A549 treated with GW870086 at 1 μM for 4 hours (cell line): ENCODE measurements at places on chromosomes 4 and X. TPM values are rescaled to one million over a fixed set of nuclear protein-coding genes. Genes with fewer than 3 reads are reported as not detected.

The SPANXN3 gene
- total RNA-seq = not detected in 5 replicates

The AR gene
- 2.7 to 3.3 TPM (median 2.9 TPM) in 5 replicates for total RNA-seq

The ABLIM2 gene
- total RNA-seq = 3.3 to 5.4 TPM (median 5.0 TPM) in 5 replicates

The SOX3 gene
- total RNA-seq = 0.07 TPM in 1 of 5 replicates, not detected in the others

The SSX2 gene
- total RNA-seq = not detected in 5 replicates

The FGF5 gene
- 0.15 to 0.38 TPM (median 0.34 TPM) in 5 replicates for total RNA-seq

The STAG2 gene
- total RNA-seq = 20.4 to 38.9 TPM (median 34.3 TPM) in 5 replicates

The CXXC4 gene
- not detected in 5 replicates for total RNA-seq

The DGKQ gene
- total RNA-seq = 4.6 to 8.5 TPM (median 7.6 TPM) in 5 replicates

The NUDT11 gene
- total RNA-seq = 2.6 to 3.0 TPM (median 2.8 TPM) in 5 replicates

The CHM gene
- 7.9 to 11.0 TPM (median 9.2 TPM) in 5 replicates for total RNA-seq

The RWDD4 gene
- 16.5 to 19.7 TPM (median 17.7 TPM) in 5 replicates for total RNA-seq

The RAB33A gene
- total RNA-seq = 0.15 to 0.30 TPM (median 0.20 TPM) in 5 replicates

The GLOD5 gene
- total RNA-seq = not detected in 5 replicates

The TMEM31 gene
- total RNA-seq = not detected in 5 replicates

The TSR2 gene
- 51.5 to 54.8 TPM (median 52.4 TPM) in 5 replicates for total RNA-seq

The S100P gene
- 31.8 to 89.1 TPM (median 73.1 TPM) in 5 replicates for total RNA-seq

The CSN3 gene
- total RNA-seq = not detected in 5 replicates

The SPARCL1 gene
- total RNA-seq = not detected in 5 replicates

The VEGFD gene
- 0.27 to 0.42 TPM (median 0.29 TPM) in 5 replicates for total RNA-seq
